ENCODE measurements at places on chromosomes 5 and 9.

DNA sequence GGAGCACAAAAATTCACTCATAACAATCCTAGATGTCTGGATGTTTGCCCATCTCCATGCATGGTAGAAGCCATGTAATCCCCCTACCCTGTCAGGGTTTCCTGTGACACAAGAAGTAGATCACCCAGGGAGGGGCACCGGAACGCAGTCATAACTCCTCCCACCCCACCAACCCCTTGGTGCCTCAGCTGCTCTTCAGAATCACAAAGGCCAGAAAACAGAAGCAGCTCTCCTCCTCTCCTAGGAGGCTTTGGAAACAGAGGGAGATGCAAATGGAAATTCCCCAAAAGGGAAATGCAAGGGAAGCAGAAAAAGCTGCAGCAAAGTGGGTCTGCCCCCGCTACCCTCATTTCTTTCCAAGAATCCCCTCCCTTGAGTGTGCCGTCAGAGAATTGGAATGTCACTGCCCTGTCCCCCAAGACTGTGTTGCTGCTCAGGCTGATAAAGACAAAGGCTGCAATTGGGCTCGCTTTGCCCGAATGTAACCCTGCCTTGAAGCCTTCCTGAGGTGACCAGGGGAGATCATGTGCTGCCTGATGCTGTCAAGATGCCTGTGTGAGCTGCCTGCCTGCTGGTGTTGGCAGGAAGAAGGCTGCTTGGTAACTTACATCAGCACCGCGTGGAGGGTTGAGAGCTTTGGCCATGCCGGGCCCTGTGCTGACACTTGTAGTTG is 65.5 kb upstream of the ABCA1 start:
- DNase-seq, result no peak

- no peak for DNase-seq
These were observed 54.5 kb downstream of the PRR16 start for GRCh38 chr5:120518581-120518980.

GRCh38 chr5:126139086-126139485 is 284.1 kb upstream of the GRAMD2B start:
- no peak for DNase-seq

DNA sequence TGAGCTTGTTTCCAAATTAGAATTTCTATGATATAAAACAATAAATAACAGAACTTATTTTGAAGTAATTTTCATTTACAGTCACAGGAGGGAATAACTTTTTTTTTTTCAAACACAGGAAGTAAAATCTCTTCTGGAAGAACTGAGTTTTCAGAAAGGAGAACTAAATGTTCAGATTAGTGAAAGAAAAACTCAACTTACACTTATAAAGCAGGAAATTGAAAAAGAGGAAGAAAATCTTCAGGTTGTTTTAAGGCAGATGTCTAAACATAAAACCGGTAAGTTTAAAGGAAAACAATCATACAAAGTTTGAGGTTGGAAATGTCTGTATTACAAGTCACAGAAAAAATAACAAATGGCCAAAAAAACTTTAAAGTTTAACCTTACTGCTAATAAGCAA is 41.6 kb downstream of the RAB14 start:
- DNase-seq, result no peak

GRCh38 chr9:79026316-79026715 is 545.4 kb upstream of the TLE4 start:
- no peak for DNase-seq

DNA sequence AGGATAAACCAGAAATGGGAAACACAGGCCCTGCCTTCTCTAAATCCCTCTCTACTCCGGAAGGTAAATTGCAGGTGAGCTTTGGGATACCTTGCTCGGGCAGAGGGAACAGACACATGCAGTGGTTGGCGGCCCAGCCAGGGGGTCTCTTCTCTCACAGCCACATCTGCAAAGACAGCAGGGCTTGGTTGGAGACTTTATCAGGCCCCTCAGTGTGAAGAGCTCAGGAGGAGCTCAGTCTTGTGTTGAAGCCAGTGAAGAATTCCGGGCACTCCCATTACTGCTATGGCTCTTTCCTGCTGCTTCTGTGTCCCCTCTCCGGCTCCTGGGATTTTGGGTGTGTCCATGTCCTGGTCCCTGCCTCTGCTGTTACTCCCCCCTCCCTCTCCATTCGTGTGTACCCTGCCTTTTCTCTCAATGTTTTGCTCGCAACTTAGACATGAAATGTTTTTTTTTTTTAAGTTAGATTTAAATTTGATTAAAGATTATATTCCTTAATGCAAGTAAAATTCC is 99.8 kb downstream of the TRIO start:
- no peak for DNase-seq

DNA sequence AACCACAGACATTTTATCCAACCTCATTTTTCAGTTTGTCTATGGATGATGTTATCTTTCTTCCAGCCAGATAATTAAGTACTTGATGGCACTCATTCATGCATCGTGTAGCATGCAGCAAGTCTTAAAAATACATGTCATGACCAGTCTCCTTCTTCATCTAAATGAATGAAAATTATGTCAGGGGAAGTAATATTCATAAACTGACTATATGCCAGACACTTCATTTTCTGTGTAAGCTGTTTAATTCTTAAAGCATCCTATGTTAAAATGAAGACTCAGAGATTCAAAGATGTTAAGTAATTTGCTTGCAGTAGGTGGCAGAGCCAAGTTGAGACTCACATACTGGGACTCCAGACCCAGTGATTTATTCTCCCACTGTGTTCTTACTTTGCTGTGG is 181.7 kb upstream of the CD180 start:
- no peak for DNase-seq

DNA sequence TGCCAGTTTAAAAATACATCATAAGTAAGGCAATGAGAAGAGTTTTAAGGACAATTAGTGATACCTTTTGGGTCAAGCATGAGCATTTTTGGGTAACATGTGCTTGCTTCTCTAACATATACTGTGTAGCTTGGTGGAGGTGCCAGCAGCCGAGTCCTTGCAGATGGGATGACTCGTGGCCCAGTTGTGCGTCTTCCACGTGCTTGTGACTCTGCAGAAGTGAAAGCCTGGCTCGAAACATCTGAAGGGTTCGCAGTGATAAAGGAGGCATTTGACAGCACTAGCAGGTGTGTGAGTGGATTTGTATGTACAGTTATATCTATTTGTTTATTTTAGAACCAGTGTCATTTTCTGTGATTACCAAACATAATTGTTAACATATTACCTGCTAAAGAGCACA is 18.2 kb downstream of the HMGCR start:
- no peak for DNase-seq

GRCh38 chr5:143229896-143230675 is 173.4 kb downstream of the NR3C1 start:
- DNase-seq, result no peak

DNA sequence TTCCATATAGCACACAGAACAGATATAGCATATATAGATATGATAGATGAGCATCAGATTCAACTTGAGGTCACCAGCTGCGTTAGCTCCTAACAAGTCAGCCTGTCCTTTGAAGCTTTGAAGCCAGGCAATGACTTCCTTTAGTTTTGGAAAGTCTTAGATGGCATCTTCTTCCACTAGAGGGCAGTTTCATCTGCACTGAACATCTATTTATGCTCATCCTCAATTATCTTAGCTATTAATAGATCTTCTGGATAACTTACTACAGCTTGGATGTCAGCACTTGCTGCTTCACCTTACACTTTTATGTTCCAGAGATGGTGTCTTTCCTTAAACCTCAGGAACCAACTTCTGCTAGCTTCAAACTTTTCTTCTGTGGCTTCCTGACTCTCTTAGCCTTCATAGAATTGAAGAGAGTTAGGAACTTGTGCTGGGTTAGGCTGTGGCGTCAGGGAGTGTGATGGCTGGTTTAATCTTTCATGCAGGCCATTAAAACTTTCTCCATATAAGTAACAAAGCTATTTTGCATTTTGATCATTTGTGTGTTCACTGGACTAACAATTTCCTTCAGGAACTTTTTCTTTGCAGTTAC is 1401.4 kb downstream of the EFNA5 start:
- no peak for DNase-seq

DNA sequence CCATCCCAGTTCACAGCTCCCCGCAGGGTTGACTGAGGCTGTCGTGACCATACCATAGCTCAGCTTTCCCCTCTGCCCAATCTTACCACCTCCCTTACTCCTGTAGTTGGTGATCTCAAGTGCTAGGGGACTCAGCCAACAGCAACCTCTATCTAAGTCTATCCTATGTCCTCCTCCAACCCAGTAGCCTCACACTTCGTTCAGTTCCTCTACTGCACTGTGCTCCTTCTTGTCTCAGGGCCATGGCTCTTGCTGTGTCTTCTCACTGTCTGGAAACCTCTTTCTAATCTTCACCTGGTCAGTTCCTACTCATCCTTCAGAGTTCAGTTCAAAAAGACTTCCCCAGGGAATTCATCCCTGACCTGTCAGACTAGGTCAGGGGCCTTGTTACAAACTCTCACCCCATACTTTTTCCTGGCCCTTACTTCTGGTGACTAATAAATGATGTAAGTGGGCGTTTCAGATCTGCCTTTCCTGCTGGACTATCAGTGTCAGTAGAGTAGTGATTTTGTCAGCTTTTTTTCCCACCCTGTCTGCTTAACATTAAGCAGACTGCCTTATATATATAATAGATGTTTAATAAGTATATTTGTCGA is 53.6 kb upstream of the NR3C1 start:
- no peak for DNase-seq

DNA sequence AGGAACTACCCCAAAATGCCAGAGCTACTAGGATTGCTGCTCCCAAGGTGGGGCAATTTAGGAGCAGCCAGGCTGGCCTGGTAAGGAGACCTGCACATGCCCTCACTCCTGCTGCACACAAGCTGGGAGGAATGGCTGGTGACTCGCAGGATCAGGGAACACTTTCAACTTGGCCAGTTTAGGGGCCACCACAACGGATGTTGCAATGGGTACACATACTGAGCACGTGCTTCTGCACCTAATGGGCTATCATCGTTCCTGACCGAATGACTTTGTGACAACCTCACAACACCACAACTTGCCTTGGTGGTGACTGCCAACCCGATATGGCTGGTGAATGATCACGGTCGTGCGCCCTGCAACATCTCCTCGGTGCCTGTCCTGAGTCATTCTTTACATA is 172.0 kb downstream of the ROR2 start:
- DNase-seq, result no peak

DNA sequence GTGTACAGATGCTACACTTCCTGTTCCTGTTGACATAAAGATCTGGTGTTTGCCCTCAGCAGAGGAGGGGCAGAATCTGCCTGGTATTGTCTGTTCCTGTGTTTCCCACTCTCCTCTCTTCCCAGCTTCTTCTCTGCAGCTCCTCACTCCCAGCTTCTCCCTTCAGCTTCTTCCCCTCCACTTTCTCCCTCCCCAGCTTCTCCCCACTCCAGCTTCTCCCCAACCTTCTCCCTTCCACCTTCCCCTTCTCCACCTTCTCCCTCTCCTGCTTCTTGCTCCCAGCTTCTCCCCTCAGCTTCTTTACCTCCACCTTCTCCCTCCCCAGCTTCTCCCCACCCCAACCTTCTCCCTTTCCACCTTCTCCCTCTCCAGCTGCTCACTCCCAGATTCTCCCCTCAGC is 148.9 kb upstream of the IRX2 start:
- no peak for DNase-seq

GRCh38 chr5:38453921-38454320 is 102.5 kb downstream of the LIFR start:
- DNase-seq, result no peak
